ENCODE measurements at places on chromosomes 5 and 9. TPM values are rescaled to one million over a fixed set of nuclear protein-coding genes. Genes with fewer than 3 reads are reported as not detected.

The SPINK7 gene
- total RNA-seq: not detected

The PDCD1LG2 gene
- 2.5 TPM for total RNA-seq

The GABRA6 gene
- total RNA-seq: not detected

The IGIP gene
- 3.4 TPM for total RNA-seq

The SSBP2 gene
- total RNA-seq: 44.3 TPM

The F2RL2 gene
- not detected for total RNA-seq

The IFNA13 gene
- not detected for total RNA-seq

The FOXI1 gene
- not detected for total RNA-seq

The TSLP gene
- not detected for total RNA-seq

The TNFSF8 gene
- 48.5 TPM for total RNA-seq

The EPB41L4A gene
- total RNA-seq: 0.70 TPM

The NRG2 gene
- total RNA-seq: not detected

The LVRN gene
- 0.05 TPM for total RNA-seq

The BTNL8 gene
- not detected for total RNA-seq

The MYOZ3 gene
- 0.07 TPM for total RNA-seq

The GPRIN1 gene
- total RNA-seq: 2.4 TPM

The LTC4S gene
- 3.1 TPM for total RNA-seq

The ARRDC3 gene
- 21.0 TPM for total RNA-seq

The OSMR gene
- total RNA-seq: not detected

The SMAD5 gene
- 21.9 TPM for total RNA-seq

The ABITRAM gene
- 12.5 TPM for total RNA-seq

The SNX2 gene
- 40.7 TPM for total RNA-seq

The MORN5 gene
- total RNA-seq: not detected

The SLC36A3 gene
- total RNA-seq: not detected

The PKD2L2 gene
- total RNA-seq: not detected

The REEP2 gene
- total RNA-seq: 2.6 TPM

The LRRC19 gene
- not detected for total RNA-seq

The TRMO gene
- 27.6 TPM for total RNA-seq

The ANKRD34B gene
- total RNA-seq: not detected

The LCN15 gene
- not detected for total RNA-seq

Data from T-helper 2 cell treated with Interferon-gamma antibody and Interleukin-4, amounts not matched to agents 100 ng/mL and 5 ng/mL, for 36 hours (primary cell).